GM04503 (cell line): ENCODE measurements at places on chromosomes 16 and 17.

GRCh38 chr17:9239793-9240658, 218.7 kb downstream of the NTN1 start:
- DNase-seq = no peak

DNA sequence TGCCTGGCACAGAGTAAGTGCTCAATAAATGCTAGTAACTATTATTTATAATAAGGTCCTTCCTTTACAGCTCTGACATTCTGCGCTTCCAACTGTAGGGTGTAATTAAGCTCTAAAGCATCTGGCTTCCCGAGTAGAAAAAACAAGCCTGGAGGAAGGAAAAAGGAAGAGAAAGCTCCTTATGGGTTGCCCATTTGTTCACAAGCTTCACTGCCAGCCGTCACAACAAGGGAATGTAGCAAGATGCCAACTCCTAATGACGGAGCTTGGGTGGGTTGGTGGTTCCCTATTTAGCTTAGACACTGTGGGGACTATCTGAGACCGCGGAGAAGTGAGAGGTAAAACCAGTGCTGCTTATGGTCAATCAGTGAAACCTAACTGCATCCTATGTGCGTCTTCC, 7.3 kb upstream of the RPRML start:
- no peak for DNase-seq

DNA sequence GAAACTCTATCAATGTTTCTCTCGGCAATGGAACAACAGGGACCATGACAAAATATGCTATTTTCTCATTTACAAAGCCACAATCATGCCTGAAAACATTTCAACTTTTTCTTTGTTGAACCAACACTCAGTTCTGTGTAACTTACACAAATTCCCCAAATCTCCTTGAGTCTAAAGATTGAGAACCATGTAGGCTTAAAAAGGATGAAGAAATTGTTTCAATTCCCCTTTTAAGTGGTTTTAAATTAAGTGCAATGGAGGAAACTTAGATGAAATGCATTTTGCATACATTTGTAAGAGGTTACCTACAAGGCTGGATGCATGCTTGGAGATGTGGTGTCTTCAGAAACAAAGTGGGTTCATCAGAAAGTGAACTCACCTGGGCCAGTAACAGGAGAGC, 566.4 kb upstream of the CDH11 start:
- DNase-seq = no peak

- DNase-seq = no peak
Observed at GRCh38 chr16:66600477-66600876, 4.0 kb upstream of the CMTM3 start.

GRCh38 chr16:27232061-27232900, 29.0 kb downstream of the KDM8 start:
- DNase-seq = no peak

DNA sequence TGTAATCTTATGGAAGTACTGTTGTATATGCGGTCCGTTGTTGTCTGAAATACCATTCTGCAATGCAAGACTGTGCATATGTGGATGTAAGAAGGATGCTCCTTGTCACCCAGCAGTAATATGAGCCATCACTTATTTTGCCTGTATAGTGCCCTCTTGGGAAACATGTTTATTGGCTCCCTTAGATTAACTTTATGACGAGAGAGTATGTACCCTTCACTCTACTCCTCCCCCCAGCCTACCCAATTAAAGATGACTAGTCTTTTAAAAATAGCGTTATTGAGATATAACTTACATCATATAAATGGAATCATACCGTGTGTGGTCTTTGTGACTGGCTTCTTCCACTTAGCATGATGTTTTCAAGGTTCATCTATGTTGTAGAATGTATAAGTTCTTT, 33.6 kb downstream of the FTO start:
- no peak for DNase-seq

DNA sequence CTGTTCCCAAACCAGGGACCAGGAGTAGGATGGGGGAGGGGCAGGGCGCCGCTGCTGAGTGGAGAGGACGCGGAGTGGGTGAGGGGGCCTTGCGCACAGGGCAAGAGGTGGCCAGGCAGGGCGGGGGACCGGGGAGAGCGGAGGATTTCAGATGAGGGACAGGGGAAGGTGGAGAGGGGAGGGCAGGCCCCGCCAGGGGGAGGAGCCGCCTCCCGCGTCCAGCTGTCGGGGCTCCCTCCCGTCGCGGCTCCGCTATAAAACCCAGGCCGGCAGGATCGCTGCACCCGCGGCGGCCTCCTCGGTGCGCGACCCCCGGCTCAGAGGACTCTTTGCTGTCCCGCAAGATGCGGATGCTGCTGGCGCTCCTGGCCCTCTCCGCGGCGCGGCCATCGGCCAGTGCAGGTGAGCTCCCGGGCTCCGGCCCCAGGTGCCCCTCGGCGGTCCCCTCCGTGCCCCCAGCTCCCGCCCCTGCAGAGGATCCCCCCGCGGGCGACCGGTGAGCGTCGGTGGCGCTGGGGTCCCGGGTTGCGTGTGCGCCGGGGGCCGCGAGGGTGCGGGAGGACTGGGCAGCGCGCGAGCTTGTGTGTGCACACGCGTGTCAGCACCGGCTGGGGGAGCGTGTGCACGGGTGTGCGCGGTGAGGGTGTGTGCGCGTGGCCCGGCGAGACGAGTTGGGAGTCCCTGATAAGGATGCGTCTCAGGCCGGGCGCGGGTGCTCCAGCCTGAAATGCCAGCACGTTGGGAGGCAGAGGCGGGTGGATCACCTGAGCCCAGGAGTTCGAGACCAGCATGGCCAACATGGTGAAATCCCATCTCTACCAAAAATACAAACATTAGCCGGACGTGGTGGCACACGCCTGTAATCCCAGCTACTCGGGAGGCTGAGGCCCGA, at the start of gene CA4:
CA4 (plus strand) TSS at position 283 of the 892 bp plus-strand sequence; CDS start at position 345, 62 bp downstream.
- DNase-seq = no peak

DNA sequence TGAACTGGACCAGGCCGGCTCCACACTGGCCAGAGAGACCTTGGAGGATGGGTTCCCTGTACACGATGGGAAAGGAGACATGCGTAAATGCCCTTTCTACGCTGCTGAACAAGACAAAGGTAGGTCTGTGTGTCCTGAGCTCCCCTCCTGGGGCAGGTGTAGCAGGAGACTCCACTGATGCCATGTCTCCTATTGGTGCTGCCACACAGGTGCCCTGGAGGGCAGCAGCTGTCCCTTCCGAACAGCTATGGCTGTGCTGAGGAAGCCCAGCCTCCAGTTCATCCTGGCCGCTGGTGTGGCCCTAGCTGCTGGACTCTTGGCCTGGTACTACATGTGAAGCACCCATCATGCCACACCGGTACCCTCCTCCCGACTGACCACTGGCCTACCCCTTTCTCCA, 29.2 kb downstream of the CDIP1 start:
- no peak for DNase-seq
